Left lung (tissue), 14 donors: ENCODE measurements at places on chromosomes 3 and 15. TPM values are rescaled to one million over a fixed set of nuclear protein-coding genes. Genes with fewer than 3 reads are reported as not detected.

DNA sequence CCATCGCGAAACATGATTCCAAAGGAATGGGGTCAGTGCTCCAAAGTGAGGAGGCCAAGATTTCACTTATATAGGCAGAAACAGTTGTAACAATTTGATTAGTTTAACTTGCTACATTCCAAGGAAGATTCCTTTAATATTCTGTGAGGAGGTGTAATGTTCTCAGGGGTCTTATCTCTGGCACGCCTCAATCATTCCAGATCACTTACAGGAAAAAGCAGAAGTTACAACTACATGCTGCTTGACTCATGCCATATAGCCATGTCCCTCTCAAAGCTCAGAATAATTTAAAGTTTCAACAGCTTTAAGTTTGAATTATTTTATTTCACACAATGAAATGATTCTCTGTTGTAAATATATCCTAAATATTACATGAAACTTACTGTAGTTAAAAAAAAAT lies 3.5 kb upstream of the FYTTD1 start:
- no peak for DNase-seq

DNA sequence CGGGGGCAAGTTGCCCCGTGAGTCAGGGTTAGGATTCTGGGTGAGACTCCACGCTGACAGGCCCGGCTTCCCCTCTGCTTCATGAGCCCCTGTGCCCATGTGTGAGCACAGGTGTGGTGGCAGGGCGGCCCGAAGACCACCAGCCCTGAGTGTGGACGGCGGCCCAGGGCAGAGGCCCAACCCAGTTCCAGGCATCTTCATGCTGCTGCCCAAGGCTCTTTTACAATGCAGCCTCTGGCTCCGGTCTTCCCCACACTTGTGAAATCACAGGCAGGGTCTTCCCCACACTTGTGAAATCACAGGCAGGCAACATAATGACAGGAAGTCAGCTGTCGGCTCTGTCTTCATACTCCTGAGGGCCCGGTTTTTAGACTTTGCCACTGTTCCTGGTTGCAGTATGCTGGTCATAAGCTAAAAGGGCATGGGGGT lies 78.8 kb downstream of the AAGAB start:
- DNase-seq = peak; percentile 67

Gene AGBL1
- total RNA-seq = 0.32 TPM

Gene APOD
- 25.5 TPM for total RNA-seq

Gene RBP2
- total RNA-seq = 9.3 TPM

DNA sequence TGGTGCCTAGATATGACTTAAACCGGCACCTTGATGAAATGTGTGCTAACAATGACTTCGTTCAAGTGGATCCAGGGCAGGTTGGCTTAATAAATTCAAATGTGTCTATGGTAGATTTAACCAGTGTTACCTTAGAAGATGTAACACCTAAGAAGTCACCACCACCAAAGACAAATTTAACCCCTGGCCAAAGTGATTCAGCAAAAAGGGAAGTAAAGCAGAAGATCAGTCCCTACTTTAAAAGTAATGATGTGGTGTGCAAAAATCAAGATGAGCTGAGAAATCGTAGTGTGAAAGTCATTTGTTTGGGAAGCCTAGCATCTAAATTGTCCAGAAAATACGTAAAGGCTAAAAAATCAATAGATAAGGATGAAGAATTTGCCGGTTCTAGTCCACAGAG lies 1.1 kb downstream of the FAN1 start:
- DNase-seq = no peak

Gene PRR20G
- total RNA-seq = not detected
